ENCODE measurements at places on chromosomes 13 and 19.

- DNase-seq, result no peak
Observed at GRCh38 chr13:85819513-85819912, 20.3 kb upstream of the SLITRK6 start.

- no peak for DNase-seq
Observed at GRCh38 chr13:25659091-25659795, 287.5 kb downstream of the ATP8A2 start.

DNA sequence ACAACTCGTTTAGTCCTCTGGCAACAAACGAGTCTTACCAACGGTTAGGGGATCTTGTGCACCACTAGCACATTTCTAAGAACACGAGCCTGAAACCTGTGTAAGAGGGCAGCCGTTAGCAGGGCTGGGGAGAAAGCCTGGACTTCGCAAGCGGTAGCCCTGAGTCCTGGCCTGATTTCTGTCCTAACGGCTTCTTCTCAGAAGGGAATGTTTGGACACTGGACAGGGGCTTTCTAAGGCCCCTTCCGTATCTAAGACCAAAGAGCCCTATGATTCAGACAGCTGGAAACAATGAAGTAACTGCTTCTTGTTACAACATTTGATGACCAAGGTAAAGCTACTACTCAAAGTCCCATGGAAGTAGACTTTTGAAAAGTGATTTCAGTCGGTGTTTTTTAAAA lies 2.2 kb downstream of the ANKRD10 start:
- no peak for DNase-seq

DNA sequence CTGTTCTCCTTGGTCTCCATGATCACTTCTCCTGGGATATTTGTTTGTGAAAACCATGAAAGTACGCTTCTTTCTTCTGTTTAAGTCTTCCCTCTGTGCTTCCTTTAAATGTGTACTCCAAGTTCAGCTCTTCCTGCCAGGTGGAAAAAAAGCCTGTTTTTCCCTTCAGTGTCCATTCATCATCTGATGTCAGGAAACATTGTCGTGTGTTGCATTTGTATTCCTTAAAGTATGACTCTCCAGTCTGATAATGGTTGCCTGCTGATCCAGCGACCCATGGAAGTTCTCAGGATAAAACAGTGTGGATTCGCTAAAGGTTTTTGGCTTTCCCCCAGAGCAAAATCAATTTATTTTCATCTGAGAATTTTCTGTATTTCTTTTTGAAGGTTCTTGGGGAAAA lies 22.3 kb downstream of the SACS start:
- no peak for DNase-seq

GRCh38 chr19:10339380-10339960 lies at the start of gene ICAM3:
Gene ICAM3, minus strand, starts transcription at chr19:10339624. Its CDS starts 10 bp downstream, at chr19:10339614.
- DNase-seq, result no peak

- DNase-seq, result no peak
Observed at GRCh38 chr19:41705393-41706174, 2.8 kb upstream of the CEACAM5 start.

- DNase-seq, result no peak
Observed at GRCh38 chr13:87100431-87100830, 570.7 kb upstream of the SLITRK5 start.

- DNase-seq, result no peak
Observed at GRCh38 chr13:98874029-98874397, 103.9 kb downstream of the DOCK9 start.

DNA sequence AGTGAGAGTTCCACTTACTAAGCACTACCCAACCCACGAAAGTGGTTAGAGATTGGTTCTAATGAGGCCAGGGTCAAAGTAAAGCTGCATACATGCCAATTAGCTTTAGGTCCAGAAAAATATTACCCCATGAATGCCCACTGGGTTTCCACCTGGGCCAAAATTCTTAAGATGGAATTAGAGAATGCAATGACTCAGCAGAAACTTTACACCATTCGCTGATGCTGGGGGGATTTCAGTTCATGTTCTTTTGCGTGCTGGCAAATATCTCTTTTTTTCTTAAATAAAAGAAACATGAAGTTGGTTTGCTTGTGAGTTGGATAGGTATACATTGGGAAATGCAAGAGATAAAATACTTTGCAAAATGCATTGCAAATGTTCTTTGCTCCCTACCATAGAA lies 715.3 kb upstream of the MIR17HG start:
- no peak for DNase-seq

DNA sequence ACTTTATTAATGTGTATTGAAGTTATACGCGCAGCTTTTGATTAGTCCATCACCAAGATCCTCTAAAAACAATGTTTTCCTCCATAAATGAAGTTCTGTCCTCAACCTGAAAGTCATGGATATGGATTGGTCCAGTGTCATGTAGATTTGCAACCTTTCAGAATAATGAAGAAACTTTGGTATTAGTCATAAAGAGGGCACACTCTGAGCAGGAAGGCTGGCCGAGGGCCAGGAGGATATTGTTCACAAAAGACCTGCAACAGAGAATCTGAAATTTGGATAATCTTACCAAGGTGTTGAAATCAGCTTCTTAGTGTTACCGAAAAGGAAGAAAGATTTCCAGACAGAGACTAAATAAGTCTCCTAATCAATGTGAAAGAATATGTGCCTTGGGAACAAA lies 20.7 kb downstream of the CLDN10 start:
- no peak for DNase-seq

DNA sequence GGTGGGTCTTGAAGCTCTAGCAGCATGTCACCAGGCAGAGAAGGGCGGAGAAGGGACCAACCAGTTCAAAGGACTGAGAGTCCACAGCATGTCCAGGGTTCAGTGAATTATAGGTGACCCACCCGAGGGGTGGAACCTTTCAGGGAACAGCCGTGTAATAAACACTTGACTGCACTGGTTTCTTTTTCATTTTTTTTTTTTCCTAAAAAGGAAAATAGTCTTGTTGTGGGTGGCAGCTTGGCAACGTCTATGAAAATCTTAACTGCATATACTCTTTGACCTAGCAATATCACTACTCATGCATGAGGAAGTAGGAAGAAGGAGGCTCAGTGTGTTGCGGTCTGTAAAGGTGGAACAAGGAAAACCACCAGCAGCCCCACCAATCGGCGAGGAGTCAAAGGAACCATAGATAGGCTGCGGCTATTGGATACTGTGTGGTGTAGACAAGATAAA lies 13.0 kb upstream of the MYH14 start:
- DNase-seq, result no peak

DNA sequence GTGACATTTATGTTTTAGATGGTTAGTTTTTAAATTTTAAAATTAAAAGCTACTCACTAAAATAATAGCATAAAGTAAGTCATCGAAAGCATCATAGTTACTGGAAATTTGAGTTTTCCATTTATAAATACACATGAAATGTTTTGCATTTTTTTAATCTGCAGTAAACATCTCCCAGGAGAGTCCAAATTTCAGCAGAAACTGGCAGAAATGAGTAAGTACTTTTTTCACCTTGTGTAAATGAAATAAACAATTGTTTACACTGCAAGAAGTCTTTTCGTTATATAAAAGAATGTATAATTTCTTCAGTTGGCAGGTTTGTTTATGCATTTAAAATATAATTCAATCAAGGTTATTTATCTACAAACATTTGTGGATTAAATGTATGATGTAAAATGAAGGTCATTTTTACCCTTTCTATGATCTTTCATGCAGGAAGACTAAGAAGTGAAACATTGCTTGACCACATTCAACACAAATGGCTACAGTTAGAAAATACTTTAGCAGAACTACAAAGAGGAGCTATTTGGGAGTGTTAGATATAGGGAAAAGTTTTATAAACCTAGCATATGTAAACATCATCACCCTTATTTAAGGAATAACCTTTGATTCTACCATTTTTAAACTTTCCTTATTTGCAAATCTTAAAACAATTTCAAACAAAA lies 55.6 kb downstream of the RCBTB2 start:
- DNase-seq, result no peak

GRCh38 chr13:30581582-30581981 lies 36.1 kb upstream of the USPL1 start:
- no peak for DNase-seq

DNA sequence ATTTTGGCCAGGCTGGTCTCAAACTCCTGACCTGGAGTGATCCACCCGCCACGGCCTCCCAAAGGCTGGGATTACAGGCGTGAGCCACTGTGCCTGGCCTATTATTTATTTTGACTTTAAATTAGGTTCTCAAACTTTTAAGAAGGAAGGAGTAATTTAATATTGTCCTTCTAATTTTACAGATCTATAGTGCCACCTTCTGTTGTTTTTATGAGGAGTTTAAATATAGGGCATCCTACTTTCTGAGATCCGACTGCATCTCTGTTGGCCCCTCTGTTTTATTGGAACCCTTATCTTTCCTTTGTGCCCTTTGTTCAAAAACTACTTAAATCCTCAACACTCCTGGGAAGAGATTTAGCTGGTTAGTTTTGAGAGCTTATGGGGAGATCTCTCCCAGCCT lies 25.4 kb upstream of the ZMYM5 start:
- no peak for DNase-seq

- DNase-seq, result no peak
Observed at GRCh38 chr19:58385313-58385890, 1.7 kb upstream of the RPS5 start.

DNA sequence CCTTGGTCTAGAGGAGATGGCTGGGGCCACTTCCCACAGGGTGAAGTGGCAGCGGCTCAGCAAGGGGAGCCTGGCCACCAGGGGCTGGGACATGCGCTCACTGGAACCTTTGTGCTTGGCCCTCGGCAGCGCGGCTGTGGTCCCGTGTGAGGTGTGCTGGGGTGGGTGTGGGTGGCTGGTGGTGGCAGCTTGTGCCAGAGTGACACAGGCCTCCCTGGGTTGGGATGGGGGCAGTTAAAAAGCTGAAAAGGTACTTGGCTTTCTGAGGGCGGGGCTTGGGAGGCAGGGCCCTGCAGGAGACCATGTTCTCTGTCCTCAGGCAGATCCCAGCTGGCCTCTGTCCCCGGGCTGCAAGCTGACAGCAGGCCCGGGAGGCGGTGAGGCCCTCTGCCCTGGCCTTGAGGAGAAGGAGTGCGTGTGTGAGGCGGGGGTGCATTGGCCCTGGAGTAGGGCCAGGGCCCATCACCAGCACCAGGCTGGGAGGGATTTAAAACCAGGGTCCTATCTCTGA lies 17.3 kb downstream of the MPND start:
- no peak for DNase-seq

DNA sequence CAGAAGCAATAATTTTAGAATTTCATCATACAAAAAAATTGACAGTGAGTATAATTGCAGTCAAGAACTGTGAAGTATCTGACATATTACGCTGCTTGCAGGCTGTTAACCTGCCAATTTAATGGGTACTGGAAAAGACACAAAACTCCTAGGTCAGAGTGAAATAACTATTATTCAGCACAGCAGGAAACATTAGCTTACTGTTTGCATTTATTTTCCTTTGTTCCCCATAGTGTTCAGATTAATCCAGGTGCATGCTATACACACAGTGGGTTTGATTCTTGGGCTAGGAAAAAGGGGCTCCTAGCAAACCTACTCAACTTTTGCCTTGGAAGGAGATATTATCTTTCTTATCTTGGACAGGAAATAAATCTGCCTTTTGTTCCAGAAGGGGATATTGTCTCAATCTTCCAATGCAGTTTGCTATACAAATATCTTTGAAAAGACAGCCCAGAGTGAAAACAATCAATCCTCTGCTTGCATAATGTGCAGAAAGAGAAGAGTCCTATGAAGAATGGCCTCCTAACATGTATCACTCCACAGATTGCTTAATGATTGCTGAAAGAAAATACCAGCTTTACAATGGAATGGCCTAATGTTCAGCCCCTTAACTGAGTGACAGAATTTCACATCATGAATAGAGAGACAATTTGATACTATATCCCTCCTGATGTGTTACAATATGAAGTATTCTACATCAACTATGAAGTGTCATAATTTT lies 443.4 kb downstream of the TBC1D4 start:
- no peak for DNase-seq

DNA sequence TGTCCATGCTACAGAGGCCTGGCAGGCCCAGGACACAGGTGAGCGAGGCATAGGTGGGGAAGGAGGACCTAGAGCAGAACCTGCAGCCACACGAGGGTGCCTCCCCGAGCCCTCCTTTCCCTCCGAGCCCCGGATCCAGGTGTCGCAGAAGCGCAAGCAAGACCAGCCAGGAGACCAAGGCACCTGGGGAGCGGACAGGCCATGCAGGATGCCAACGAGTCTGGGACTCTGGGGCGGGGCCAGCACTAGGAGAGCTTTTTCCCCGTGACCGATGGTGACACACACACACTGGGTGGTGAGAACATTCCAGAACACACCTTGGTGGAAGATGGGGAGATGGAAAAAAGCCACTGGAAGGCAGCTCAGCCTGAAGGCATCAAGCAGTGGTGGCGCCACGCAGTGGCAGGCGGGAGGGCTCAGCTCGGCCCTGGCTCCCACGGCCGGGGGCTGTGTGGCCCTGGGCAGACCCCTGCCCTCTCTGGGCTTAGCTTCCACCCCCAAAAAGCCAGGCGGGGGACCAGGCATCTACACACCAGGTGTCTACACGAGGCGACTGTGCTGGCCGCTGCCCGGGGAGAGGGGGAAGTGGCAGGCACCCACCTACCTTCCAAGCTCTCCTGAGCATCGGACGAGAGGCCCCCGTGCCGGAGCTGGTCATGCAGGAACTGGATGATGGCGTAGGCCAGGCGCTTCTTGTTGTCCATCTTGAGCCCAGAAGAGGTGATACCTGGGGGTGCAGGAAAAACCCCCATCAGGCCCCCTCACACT lies 14.5 kb downstream of the SGTA start:
- no peak for DNase-seq

Measured in mesothelial cell of epicardium (in vitro differentiated cells).